Cerebellum (tissue), 4 donors: ENCODE measurements at places on chromosomes 11 and 22.

GRCh38 chr11:124943741-124944140 lies 7.9 kb upstream of the HEPACAM start:
- DNase-seq: no peak

DNA sequence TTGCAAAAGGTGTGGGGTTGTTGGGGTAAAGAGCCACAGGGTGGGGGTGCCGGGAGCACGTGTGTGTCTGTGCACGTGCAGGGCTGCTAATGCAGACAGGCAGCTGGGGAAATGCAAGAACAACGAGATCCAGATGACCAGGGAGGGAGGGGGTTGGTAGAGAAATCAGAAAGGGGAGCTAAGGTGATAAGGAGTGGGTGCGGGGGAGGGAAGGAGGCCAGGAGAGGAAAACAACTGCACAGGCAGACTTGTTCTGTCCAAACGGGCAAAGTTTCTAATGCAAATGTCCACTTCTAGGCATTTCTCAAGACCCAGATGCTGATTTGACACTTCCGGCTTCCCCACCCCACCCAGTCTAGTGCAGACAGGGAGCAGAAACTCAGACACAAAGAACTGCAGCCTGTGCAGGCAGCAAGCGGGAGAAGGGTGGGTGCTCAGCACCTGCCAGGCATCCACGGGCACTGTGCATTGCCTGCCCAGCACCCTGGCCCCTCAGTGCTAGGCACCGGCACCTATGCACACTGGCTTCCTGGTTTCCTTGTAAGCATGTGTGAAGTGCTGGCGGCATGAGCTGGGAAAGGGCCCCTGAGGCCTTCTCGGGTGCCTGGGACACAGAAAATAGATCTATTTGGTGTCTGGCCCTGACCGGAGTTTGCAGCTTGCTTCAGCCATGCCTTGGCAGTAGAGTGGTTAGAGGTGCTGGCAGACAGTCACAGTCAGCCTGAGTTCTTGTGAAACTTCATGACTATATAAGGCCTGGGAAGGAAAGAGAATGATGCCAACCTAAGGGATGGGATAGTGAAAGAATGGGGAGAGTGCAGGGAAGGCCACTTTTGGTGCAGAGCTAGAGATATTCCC lies 220.1 kb upstream of the SORL1-AS1 start:
- DNase-seq: no peak

DNA sequence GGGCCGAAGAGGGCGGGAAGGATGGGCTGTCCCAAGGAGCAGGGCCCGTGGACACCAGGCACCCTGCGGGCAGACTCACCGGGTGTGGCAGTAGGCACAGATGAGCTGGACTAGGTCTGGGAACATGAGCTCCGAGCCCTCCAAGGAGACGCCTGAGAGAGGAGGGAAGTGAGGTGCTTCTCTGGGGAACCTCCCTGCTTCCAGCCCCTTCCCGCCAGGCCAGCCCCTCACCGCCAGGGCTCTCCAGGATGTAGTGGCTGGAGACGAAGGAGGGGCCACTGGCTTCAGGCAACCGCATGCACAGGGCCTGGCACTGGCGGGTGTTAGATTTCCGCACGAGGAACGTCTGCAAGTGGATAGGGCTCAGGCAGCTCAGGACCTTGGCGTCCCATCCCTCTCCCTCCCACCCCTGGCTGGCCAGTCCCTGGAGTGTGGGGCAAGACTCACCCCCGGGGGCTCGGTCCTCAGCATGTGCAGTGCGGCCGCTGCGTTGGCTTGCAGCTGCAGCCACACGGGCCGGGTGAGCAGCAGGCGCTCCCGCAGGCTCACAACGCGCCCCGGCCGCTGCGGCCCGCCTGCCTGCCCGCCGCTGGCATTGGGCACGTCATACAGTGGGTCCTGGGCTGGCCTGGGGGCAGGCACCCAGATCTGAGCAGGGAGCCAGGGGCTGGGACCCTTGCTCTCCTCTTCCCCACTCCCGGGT lies 552 bp downstream of the RIN1 start:
- peak; percentile 32 for DNase-seq

DNA sequence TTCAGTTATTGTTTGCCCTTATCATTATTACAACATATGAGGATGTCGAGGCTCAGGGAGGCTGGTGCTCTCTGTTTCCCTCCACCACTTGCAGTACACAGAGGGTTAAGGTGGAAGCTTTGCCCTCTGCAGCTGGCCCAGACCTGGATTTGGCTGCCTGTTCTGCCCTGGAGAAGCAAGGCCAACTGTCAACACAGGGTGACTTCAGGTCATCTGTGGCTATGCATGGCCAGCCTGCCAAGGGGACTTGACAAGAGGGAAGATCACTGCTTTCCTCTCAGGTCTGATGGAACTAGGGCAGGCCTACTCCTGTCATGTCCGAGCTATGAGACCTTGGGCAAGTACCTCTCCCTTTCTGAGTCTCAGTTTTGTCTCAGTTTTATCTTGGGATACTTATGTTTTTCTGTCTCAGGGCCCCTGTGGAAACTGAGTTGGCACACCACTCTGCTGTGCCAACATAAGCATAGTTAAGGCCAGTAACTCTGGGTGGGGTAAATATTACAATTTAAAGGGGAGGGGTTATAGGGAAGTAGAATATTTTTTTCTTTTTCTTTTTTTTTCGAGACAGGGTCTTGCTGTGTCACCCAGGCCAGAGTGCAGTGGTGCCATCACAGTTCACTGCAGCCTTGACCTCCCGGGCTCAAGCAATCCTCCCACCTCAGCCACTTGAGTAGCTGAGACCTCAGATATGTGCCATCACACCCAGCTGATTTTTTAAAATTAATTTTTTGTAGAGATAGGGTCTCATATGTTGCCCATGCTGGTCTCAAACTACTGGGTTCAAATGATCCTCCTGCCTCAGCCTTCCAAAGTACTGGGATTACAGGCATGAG lies 2.4 kb upstream of the THRSP start:
- peak; percentile 80 for DNase-seq

DNA sequence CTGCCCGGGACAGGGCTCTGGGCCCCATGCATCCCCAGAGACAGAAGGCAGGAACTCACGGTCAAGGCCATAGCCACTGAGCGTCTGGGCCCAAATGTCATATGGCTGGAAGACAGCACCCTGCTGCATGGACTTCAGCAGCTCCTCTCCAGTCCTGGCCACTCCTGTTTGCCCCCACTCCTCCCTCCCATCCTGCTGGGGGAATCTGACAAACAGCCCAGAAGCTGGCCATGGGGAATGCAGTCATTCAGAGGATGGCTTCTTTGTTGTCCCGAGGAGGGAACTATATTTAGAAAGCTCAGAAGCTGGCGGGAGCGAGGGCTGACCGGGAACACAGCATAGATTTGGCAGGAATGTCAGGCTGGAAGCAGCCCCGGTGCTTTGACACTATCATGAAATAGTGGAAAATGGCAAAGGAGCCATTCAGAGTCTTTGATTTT lies 35.0 kb downstream of the DKK3 start:
- peak; percentile 92 for DNase-seq

GRCh38 chr11:117239295-117239694 lies 6.8 kb downstream of the RNF214 start:
- no peak for DNase-seq

DNA sequence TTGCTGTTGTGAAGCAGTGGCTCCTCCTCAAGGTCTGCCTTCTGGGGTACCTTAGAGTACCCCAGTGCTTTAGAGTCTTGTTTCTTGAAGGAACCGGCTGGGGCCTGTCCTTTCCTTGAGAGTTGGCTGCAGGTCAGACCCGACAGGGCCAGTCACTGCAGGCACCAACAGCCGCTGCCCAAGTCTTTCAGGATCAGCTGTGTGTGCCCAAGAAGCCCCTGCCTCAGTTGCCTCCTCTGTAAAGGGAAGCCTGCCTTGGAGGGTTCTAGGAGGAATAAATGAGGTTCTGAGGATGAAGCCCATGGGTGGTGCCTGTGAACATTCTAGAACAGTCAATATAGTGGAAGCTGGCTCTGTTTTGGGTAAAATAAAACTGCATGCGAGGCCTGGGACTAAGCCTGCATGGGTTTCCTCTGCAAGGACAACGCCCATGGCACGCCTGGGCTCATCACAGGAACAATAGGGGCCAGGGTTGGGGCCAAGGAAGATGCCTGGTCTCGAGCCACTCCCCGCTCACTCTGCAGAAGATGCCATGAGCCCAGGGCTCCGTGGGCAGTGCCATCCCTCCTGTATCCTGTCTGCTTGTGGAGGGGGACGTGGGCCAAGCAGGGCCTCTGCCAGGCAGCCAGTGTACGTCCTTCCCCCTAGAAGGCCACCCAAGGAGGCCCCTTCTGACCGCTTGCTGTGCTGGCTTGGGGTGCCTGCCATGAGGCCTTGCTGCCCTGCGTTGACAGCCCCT lies 81.6 kb downstream of the MED15 start:
- DNase-seq: no peak

DNA sequence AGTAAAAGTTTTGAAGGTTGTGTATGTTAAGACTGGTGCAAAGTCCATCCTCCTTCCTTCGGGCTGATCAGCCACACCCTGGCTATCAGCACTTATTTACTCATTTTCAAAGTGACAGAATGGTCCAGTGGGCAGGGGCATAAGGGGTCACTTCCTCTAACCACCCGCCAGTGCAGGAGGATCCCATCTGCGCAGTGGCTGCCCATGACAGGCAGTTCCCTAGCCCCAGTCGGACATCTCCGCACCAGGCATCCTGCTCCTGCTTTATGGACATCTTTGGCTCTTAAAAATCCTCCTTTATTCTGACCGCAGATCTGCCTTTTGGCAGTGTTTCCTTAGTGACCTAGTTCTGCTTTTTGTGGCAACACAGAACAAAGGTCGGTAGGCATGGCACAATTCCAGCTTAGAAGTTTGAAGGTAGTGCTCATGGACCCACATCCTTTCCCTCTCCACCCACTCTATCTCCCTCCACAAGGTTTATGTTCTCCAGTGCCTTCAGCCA lies 55.9 kb downstream of the BMAL1 start:
- DNase-seq: no peak

- DNase-seq: no peak
These were observed 11.4 kb downstream of the SESN3 start for GRCh38 chr11:95219599-95219998.

GRCh38 chr11:33910296-33910957 lies 18.6 kb upstream of the LMO2 start:
- no peak for DNase-seq

- DNase-seq: no peak
These were observed 528.3 kb downstream of the BUD13 start for GRCh38 chr11:116244439-116244838.

- no peak for DNase-seq
These were observed 44.0 kb downstream of the KIAA1671 start for GRCh38 chr22:24996420-24996952.

DNA sequence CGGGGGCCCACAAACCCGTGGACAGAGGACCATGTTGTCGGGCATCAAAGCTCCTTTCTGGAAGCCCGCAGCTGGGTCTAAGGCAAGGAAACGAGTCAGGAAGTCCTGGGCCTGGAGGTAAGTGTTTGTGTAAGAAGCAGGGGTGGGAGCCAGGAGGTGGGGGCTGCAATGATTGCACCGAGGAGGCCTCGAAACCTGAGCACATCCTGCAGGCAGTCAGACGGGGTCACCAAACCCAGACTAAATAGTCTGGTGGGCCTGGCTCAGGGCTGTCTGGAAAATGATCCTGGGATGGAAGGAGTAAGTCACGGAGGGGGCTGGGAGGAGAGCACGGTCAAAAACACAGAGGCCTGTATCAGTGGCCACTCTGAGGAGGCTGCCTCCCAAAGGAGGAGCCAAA lies 539.2 kb downstream of the MN1 start:
- no peak for DNase-seq

GRCh38 chr22:17753401-17753989 lies 20.8 kb downstream of the BID start:
- no peak for DNase-seq

DNA sequence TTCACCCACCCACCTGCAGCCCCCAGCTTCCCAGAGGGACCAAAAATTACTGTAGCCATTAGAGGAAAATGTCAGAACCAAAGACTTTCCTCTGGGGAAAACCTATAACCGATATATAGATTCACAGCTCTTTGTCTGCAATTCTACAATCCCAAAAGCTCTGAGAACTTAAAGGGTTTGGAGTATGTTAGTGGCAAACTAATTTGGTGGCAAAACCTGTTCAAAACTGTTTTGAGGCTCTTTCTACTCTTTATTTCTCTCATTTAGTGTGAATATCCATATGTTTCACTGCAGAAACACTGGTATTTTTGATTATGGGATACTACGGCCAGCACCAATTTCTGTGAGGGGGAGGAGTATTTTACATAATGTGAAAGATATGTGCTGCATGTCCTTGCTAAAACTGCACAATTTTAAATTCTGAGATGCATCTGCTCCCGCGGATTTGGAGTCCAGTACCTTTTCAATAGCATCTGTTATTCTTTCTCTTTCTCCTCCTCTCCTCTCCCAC lies 87.5 kb upstream of the MTNR1B start:
- DNase-seq: no peak

DNA sequence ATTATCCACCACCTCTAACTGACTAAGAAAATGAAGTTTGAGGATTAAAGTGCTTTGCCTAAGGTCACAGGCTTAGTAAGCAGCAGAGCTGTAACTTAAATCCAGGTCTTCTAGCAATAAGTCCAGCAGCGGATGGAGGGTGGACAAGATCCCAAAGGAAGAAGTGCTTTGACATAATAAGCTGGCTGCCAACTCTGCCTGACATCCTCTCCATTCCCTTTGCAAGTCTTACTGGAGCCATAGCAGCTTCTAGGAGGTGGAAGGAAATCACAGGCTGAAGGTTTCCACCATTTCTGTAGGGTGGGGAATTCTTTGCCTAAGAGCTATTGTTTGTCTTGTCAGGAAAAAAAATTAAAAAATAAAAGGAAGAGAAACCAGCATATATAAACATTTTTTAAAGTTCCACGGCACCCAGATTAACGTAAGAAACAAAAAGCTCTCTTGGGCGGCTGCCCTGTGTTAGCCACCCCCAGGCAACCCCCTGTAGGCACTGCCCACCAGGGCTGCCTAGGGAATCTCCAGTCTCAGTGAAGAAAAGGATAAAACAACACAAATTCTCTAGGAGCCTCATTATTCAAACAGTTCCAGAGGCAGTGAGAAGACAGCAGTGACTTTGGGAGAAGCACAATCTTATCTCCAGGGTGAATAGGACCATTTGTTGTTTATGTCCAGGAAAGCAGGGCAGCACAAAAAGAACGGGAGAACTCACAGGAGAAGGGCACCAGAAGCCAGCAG lies 380.8 kb upstream of the CADM1 start:
- DNase-seq: no peak

DNA sequence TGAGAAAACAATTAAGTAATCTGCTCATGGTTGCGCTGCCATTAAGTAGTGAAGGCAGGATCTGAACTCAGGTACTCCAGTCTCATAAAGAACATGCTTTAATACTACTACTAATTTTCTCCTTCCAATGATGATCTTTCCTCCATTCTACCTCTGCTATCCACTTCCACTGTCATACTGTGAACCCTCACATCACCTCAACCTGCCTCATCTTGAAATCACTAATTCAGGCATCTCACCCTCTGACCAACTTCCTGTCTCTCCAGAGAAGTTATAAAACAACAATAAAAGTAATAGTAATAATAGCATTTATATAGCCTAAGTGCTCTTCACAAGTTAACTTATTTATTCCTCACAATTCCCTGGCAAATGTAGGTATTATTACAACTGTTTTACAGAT lies 57.1 kb upstream of the PSMA1 start:
- no peak for DNase-seq

GRCh38 chr11:123218451-123218850 lies 23.4 kb upstream of the CLMP start:
- DNase-seq: no peak
